ENCODE measurements at places on chromosomes 3 and 15.
A peak's percentile ranks its signal among the peaks of the same experiment; 100 is the strongest.

GRCh38 chr15:25597571-25597970 lies 158.7 kb upstream of the UBE3A start:
- no peak for DNase-seq

DNA sequence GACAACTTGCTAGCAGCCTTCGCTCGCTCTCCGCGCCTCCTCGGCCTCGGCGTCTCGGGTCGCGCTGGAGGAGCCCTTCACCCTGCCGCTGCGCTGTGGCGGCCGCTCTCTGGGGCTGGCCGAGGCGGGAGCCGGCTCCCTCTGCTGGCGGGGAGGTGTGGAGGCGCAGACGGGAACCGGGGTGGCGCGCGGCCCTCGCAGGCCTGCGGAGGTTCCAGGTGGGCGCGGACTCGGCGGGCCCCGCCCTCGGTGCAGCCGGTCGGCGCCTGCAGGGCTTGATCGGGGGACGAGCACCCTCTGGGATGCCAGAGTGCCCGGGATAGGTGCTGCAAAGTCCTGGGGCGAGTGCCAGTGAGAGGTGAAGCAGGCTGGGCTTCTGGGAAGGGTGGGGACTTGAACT lies 989.9 kb downstream of the ROBO2 start:
- no peak for DNase-seq

- DNase-seq, result no peak
Observed at GRCh38 chr3:98806521-98806920, 43.4 kb downstream of the ST3GAL6 start.

- DNase-seq, result peak; percentile 74
Observed at GRCh38 chr15:73560501-73561117, 72.6 kb downstream of the NPTN start.

DNA sequence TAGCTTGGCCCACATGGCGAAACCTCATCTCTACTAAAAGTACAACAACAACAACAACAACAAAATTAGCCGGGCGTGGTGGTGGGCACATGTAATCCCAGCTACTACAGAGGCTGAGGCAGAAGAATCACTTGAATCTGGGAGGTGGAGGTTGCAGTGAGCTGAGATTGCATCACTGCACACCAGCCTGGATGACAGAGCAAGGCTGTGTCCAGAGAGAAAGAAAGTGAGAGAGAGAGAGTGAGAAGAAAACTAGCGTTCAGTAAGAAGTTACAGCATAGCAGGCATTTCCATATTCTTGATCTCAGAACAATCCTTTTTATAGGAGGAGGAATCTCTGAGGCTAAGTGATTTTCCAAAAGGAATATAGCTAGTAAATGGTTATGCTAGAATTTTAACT lies 1076.1 kb downstream of the AGBL1 start:
- no peak for DNase-seq

DNA sequence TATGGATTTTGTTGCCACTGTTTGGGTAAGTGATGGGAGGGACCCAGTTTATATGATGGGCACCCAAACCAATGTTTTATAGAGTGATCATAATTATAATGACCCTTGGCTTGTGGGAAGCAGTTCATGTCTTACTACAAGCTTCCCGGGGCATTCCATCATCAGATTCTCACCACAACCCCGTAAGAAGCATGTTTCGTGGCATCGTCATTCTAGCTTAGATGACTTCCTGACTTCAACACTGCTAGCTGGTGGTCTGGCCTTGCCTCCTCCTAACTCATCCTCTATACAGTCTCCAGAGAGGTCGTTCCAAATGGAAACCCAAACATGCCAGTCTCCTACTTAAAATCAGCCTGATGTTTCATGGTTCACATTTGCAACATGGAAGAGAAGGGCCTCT lies 226.9 kb downstream of the ADAMTS9 start:
- DNase-seq, result no peak

DNA sequence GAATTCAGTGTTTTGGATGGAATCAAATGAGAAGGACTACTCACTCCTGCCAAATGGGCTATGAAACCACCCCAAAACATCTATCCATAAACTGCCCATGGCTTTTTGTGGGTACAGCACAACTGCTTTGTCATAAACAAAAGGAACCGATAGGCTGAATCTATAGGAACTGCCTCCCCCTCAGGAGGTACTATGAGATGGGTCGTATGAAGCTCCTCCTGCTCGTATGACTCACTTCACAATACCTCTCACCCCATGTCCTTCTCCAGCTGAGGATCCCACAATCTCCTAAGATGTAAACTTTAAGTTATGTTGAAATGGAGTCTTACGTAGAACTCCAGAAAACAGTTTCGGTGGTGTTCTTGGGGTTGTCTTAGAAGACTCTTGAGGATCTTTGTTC lies 129.9 kb upstream of the SAMMSON start:
- DNase-seq, result no peak

DNA sequence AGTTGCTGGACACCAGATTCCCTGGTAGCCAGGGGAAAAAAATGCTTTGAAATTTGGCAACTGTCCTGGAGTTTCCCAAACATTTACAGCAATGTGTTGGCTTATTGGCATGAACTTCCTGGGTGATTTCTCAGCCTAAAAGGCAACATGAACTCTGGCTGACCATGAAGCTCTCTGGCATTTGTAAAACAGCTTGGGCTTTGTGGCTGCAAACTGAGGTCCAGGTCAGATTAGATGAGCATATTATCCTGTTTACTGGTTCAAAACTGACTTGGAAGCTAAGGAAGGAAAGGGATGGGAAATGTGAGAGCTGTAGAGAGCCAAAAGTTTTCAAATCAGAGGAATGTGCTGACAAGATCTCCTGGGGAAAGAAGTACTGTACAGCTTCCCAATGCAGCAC lies 139.0 kb downstream of the P3H2 start:
- no peak for DNase-seq

DNA sequence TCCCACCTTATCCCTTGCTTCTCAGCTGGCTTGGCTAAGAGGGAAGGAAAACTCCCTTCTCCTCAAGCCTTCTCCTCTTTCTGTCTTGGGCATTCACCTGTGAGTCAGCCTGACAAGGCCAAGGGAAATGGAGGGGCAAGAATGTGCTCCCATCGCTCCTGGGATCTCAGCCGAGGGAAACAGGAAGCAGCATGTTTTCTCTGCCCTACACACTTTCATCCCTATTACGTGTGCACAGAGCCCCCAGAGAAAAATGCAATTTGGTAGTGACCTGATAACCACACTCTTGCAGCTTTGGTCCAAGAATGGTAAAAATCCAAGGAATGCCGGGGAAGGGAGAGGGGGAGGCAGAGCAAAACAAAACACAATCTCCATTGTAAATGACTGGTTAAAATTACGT lies 32.9 kb upstream of the MTMR10 start:
- DNase-seq, result no peak

DNA sequence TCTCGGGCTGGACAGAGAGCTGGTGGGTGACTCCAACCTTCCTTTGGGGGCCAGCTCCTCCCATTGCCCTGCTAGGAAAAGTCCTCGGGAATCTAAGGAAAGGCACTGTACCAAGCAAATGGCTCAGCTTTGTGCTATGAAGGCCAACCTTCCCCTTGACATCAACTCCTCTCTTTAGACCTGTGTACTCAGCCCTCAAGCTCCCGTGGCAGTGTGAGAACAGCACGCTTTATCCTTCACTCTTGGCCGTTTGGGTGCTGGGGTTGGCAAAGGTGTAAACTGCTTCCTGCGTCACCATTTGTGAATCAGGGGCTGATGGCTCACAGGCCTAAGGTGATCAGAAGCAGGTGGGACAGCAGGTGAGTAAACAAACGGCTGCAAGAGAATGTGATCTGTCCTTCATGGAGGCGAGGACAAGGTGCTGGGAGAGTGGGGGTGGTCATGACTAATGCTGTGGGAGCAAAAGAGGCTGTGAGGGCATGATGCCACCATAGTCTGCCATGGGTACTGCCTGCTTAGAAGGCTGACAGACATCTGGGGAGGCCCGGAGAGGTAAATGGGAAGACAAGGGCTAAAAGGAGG lies 165.2 kb upstream of the TPM1 start:
- DNase-seq, result no peak

DNA sequence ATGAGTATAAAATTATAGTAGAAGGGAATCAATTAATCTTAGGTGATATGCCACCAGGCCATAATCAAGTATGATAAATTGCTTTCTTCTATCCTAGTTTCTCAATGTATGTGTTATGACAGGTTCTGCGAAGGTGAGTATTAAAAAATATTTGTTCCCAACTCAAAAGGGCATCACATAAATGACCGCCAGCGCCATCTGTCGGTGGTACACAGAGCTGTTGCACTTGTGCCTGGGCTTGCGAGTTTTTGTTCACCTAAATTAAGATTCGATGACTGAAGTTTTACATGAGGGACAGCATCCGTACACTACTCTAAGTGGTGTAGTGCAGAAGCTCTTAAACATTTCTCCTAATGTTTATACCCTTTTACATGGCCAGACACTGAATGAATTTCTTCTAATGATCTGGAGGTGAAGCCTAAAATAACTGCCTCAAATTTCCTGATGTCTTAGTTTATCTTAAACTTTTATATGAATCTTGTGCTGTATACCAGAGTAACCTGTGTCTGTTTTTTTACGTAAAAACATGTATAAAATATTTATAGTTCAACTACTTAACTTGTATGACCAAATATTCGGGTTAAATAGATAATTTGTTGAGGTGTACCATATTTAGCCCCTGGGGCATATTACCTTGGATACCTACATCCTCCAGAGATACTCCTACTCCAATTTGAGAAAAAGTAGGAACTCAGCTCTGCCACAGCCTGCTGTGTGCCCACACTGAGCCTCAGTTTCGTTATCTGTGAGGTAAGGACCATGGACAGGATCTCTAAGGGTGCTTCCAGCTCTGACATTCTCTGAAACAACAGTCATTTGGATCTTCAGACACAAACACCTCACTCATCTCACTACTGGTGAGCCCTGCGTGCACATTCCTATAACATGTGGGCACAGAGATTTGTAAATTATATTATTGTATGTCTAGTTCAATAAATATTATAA lies 365.6 kb downstream of the MAGI1 start:
- peak; percentile 14 for DNase-seq

All from Jurkat, Clone E6-1 (cell line).